ENCODE measurements at places on chromosomes 1 and 21.

DNA sequence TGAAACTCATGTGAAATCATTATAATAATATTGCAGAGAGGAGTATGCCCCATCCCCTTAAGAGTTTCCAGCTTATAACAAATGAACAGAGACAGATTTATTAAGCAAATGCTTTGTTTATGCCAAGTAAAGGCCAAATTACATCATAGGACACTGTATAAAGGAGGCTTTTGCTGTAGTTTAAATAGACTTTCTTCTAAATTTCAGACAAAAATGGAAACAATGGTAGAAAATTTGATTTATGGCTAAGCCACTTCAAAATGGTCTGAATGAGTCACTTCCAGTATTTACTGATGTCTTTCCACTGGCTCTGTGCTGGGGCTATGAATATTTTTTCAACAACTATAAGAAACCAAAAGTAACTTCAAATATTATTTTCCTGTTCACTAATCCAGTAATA is 81.1 kb upstream of the ST6GALNAC5 start:
- no peak for DNase-seq

- DNase-seq: no peak
Observed at GRCh38 chr1:206059355-206059915, 6.5 kb downstream of the RHEX start.

DNA sequence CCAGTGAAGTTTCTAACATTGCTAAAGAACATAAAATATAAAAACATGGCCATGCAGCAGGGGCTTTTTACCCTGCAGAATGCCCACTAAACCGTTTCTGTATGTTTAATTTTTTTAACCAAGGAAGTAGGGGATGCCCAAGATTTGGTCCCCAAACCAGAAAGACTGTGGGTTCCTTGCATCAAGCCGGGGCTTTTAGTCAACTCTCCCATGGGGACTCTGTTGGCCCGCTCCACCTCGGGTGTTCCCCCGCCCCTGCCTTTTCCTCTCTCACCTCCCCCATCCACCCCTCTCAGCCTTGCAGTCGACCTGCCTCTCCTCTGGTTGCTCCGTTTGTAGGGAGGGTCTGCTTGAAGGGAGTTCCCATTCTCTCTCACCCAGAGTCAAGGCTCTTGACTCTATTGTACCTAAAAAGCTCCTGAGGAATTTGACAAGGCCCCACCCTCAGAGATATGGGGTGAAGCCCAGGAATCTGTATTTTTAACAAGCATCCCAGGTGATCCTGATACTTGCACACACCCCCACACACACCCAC is 117.5 kb downstream of the TOMM20 start:
- DNase-seq: no peak

GRCh38 chr1:208254376-208254775 is 10.2 kb upstream of the PLXNA2 start:
- DNase-seq: no peak

- no peak for DNase-seq
Observed at GRCh38 chr1:216293683-216294082, 129.6 kb downstream of the USH2A start.

GRCh38 chr1:13830170-13830569 is 130.2 kb downstream of the PRDM2 start:
- no peak for DNase-seq

DNA sequence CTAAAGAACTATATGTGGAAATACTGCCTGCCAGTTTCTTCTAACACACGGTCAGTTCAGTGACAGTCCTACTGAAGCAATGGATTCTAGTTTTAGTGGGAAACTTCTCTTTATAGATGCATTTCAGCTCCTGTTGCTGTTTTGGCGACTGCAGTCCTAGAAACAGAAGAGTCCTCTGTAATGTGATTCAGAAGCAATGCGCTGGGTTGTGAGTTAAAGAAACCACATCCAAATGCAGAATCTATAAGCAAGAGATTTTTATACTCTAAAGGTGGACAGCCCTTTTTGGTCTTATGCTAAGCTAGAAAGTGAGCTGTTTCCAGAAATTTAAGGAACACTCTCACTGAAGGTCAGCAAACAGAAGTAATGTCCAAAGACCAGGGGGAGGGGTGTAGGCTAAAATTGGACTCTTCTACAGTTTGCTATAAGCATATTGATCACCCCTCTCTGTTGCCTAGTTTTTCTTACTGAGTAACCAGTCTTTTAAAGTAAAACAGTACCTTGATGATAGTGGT is 30.8 kb downstream of the DUSP10 start:
- no peak for DNase-seq
